Activated CD4-positive, alpha-beta T cell treated with anti-CD3 and anti-CD28 coated beads, Interleukin-10, Interleukin-2, amounts not matched to agents 100 ng/mL and 50 ng/mL, durations not matched to agents 16 hours and 8 hours (primary cell): ENCODE measurements at places on chromosomes 6 and 20.

DNA sequence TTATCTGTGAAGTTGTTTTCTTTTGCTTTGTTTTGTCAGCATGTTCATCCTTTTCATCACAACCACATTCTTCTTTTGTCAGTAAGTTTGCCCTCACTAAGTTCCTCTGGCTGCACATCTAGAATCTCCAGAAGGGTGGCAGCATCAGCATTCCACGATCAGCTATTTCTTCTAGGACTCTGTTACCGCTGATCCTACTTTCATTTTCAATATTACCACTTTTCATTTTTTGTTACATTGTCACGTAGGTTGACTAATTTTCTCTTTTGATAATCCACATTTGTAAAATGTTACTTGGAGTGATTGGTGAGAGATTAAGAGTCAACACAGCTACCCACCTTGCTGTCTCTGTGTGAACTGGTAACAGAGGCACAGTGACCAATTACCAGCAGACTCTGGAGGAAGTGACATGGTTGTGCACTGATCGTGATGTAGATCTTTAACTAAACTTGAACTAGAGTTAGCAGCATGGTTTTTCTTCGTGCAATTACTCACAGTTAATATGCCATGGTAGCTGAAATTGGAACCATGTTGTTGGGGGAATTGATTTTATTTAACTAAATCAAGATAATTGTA is 307.9 kb upstream of the SLC35B3 start:
- peak; percentile 1 for DNase-seq

- no peak for DNase-seq
Observed at GRCh38 chr6:145557474-145557873, 177.8 kb downstream of the EPM2A start.

DNA sequence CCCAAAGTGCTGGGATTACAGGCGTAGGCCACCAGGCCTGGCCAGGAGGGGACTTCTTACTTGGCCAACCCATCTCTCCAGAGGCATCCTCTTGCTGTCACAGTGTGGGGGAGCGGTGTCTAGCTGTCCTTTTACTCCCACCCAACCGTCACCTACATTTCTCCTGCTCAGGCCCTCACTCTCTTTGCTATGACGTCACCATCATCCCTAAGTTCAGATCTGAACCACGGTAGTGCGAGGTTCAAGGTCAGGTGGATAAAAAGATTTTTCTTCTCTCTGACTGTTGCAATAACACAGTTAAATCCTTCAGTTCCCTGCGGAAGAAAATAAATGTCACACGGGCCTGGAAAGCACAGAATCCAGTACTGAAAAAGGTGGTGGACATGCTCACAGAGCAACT is 7.3 kb upstream of the RAET1L start:
- DNase-seq: no peak

GRCh38 chr20:59937150-59937549 is 3.0 kb downstream of the PPP1R3D start:
- no peak for DNase-seq

DNA sequence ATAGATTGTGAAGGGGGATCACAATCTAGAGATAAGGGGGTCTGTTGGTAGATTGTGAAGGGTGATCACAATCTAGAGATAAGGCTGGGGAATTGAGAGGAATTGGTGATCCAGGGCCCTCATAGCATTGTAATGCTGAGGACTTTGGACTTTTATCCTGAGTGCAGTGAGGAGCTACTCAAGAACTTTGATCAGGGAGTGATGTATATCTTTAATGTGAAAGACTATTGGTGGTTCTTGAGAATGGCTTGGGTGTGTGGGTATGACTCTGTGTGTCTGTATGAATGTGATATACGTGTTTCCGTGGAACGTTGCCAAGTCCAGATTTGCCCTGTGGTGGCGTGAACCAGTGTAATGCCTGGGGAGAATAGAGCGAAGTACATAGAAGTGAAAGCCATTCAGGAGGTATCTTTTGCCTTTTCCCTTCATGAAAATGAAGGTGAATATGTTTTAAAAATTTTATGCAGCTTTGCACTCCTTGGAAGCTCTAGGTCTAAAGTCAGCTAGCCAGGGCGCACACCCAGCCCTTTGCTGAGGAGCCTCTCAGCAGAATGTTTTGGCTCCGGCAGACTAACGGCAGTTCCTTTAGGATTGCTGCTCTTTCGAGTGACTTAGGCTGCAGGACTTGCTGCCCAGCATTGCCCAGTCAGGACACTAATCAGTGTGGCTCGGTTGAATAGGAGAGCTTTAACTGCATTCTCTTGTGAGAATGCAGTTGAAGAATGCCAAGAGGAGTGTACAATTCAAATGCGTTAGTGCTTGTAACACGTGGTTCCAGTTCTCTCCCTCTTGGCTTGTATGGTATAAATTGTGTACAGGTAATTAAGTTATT is 3.5 kb downstream of the ZFAND3 start:
- DNase-seq: peak; percentile 24

DNA sequence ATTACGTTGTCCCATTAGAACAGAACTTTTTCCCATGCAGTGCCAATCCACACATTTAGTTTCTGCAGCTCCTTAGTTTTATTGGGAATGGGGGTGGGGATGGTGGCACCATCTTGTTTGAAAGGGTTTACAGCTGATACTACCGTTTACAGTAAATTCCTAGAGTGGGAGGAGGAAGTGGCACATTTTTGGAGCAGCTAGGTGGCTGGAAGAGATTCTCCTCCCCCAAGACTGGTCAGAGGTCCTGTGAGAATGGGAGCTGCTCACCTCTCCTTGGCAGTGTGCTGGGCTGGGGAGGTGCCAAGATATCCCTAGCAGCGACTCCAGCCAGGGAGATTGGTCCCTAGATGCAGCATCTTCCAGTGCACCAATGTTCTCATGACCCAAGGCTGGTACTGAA is 12.4 kb upstream of the CCN6 start:
- no peak for DNase-seq
